ENCODE measurements at places on chromosomes 16 and 17. TPM values are rescaled to one million over a fixed set of nuclear protein-coding genes. Genes with fewer than 3 reads are reported as not detected.

- peak; percentile 65 for DNase-seq
These were observed 17.2 kb downstream of the USP31 start for GRCh38 chr16:23131931-23132621.

DNA sequence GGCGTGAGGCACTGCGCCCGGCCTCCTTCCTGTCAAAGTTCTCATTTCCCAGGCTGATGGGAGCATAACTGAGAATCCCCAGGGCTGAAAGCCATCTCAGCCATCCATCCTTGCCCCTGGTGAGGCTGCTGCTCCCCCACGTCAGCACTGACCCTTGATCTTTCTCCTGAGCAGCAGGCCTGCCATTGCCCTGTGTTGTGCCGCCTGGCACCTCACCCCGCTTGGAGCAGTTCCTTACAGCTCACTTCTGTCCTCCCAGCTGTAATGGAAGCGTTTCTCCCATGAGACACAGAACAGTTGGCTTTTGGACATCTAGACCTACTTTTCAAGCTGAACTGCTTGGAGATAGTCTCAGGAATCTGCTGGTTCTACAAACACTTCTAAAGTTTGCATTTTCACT lies 51.5 kb downstream of the OR1D5 start:
- no peak for DNase-seq

- DNase-seq = peak; percentile 34
These were observed 71.5 kb downstream of the WWP2 start for GRCh38 chr16:69833357-69834282.

Gene MPP3
- 4.1 TPM for total RNA-seq

Gene MT1H
- not detected for total RNA-seq

DNA sequence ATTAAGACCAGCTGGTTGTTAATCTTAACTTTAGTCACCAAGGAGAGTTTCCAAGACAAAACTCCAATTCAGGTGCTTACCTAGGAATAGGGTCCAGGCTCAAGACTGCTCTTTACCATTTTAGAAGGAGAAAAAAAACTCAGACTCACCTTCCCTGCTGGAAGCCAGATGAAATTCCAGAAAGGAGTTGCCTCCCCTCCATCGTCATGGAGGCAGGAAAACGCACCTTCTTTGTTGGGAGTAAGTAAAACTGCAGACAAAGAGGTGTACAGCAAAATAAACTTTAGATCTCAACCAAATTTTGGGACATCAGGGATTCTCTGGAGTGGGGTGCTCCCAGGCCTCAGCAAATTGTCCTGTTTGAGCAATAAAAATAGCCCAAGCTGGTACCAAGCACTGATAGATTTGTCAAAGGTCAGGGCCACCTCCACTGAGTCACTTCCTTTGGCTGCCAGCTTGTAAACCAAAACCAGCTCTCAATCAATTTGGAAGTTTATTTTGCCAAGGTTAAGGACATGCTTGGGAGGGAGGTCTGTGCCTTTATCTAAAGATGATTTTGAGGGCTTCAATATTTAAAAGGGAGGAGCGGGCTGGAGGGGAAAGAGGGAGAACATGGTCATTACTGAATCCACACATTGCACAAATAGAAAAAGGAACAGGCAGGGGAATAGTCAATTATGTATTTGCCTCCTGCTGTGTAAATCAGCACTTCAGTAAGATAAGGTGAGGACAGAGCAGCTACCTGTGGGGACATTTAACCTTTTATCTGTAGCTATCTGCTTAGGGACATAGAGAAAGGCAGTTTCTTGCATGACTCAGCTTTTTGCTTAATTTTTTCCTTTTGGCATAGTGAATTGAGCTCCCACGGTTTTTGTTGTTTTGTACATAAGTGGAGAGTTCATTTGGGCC lies 1.5 kb upstream of the ALDH3A2 start:
- DNase-seq = peak; percentile 46

Gene KCNJ16
- not detected for total RNA-seq

- no peak for DNase-seq
These were observed 7.7 kb upstream of the C17orf113 start for GRCh38 chr17:42058063-42058462.

Gene HLF
- 0.26 TPM for total RNA-seq
